CD4-positive, alpha-beta T cell (primary cell): ENCODE measurements at places on chromosomes 2 and 18. TPM values are rescaled to one million over a fixed set of nuclear protein-coding genes. Genes with fewer than 3 reads are reported as not detected.

GRCh38 chr18:28159055-28159454, 17.9 kb downstream of the CDH2 start:
- no peak for DNase-seq

DNA sequence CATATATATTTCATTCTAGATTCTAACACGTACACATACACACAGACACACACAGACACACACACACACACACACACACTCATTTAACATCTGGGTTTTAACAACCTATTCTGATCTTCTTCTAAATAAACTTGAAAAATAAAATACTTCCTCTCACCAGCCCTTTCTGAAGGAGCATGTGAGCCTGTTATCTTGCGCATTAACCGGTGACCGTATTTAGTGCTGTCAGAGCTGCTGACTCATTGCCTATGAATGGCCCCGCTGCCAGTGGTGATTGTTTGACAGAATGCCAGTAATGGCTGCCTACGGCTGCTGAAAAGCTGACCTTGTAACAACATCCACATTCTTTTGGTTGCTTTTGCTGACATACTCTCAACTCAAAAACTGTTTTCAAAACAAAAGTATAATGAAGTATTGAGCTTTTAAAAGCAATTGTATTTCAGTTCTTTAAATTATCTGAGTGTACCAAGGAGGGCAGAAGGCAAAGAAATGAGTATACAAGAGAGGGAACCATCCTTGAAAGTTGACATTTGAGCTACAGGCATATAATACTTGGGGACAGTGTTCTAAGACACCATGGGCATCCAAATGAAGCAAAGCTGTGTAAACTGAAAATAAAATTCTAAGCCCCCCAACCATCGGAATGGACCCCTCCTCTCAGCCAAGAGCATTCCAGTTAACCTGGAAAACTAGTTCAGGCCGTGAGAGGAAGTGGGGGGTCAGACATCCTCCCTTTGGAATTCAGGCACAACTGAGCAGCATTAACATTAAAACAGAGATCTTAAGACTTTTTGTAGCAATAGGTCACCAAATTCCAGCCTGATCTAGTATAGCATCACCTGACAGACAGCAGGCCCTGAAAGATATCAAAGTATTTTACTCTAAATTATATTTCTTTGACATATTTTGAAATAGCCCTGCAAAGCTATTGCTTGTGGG, 50.2 kb upstream of the DTNA start:
- no peak for DNase-seq

DNA sequence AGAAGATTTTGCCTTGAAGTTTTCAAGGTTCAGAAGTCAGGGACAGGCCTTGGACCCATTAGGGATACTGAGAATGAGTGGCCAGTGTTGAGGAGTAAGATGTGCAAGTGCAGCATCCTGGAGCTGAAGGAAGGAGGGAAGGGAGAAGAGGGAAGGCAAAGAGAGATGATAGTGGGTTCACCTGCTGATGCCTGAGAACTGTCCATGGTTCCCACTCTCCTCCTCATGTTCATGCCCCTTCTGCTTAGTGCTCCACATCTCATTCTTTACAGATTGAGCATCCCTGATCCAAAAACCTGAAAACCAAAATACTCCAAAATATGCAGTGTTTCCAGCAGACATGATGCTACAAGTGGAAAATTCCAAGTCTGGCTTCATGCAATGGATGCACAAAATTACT, 137.8 kb downstream of the CCDC102B start:
- DNase-seq: no peak

NAGK gene
- 73.3 TPM for total RNA-seq

DNA sequence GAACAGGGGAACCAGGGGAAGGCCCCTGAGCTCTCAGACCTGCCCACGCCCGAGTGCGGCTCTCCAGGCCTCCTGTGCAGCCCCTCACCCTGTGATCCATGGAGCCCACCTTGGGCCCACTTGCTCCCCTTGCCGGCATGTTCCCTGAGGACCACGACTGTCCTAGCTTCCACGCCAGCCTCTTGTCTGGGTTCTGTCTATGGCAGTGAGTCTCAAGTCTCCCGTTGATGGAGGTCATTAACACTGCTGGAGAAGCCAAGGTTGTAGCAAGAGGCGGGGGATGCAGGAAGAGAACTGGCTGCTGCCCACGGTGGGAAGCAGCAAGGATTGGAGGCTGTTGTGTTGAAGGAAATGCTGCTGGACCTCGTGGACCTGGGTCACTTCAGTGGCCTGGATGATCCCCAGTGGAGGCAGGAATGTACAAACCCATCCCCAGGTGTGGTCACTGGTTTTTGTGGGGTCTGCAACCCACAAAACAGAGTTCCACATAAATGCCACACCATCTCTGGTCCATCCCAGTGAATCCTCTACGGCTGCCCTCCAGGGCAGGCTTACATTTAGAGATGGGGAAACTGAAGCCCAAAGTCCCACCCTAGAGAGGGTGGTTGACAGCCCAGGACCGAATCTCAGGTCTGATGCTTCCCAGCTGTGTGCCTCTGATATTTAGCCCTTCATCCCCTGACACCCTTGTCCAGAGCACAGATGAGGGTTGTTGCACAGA, 150.3 kb downstream of the NDUFA10 start:
- no peak for DNase-seq

SLC5A7 gene
- total RNA-seq: not detected

DNA sequence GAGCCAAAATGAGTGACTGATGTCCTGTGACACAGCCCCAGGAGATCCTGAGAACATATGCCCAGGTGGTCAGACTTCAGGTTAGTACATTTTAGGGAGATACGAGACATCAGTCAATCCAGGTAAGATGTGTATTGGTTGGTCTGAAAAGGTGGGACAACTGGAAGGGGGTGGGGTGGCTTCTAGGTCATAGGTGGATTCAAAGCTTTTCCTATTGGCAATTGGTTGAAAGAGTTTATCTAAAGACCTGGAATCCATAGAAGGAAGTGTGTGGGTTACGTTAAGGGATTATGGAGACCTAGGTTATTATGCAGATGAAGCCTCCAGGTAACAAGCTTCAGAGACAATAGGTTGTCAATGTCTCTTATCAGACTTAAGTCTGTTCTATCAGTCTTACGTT, 136.5 kb downstream of the ZNF532 start:
- no peak for DNase-seq

MAP2 gene
- total RNA-seq: 0.16 TPM

BOLA3 gene
- 12.9 TPM for total RNA-seq

DNA sequence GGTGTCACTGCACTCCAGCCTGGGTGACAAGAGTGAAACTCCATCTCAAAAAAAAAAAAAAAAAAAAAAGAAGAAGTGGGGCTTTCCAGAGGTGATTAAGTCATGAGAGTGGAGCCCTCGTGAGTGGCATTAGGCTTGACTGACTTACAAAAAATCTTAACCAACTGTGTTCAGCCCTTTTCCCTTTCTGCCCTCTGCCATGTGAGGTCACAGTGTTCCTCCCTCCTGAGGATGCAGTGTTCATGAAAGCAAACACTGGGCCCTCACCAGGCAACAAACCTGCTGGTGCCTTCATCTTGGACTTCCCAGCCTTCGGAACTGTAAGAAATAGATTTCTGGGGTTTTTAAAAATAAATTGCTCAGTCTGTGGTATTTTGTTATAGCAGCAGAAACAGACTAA, 37.0 kb upstream of the METTL21A start:
- no peak for DNase-seq

HOXD12 gene
- total RNA-seq: not detected

PXDN gene
- 0.47 TPM for total RNA-seq

GRCh38 chr2:173145454-173145853, 69.8 kb downstream of the MAP3K20 start:
- no peak for DNase-seq

DNA sequence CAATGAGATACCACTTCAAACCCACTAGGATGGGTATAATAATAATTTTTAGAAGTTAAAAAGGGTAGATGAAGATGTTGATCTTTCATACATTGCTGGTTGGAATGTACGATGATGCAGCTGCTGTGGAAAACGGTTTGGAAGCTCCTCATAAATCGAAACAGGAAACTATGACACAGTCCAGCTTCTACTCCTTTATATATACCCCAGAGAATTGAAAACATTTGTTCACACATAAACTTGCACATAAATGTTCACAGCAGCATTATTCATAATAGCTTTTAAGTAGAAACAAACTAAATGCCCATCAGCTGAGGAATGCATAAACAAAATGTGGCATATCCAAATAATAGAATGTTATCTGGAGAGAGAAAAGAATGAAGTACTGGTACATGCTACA, 95.0 kb downstream of the STRADB start:
- no peak for DNase-seq

- no peak for DNase-seq
Observed at GRCh38 chr18:25348386-25349130, 3.4 kb downstream of the ZNF521 start.

CTNNA2 gene
- total RNA-seq: not detected

DNA sequence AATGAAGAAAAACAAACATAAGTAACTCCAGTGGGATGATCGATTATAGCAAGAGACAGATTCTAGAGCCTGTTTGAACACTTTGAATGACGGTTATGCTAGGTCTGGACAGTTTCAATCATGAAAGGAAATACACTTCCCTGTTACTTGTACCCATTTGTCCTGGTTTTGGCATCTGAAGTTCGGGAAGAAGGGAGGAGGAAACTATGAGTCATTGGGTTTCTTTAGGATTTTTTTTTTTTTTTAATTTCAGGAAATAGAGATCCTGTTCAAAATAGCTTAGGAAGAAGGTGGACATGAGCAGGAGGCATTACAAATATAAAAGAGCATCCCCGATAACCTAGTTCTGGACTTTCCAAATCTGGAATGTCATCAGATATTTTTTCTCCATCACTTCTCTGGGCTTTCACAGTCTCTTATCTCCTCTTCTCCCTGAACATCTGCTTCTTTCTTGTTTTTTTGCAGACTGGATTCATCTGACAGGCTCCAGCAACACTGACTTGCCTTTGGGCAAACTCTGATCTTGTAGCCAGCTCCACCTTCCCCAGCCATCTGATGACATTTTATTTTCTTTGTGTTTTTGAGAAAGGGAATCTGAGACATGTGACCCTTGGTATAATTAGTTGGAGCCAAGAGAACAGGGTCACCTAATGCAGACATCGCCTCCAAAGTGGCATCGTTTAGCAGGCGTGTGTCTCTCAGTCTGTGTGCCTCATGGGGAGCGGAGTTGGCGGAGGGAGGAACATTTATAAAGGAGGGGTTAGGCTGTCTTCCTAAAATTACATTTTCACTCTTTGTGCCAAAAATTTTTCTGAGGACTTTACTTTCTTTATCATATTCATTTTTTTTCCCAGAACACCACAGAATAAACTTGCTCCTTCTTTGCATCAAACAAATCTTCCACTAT, 195.3 kb upstream of the EPHA4 start:
- no peak for DNase-seq

- DNase-seq: peak; percentile 34
Observed at GRCh38 chr2:227804975-227805374, 8.7 kb upstream of the CCL20 start.

DNA sequence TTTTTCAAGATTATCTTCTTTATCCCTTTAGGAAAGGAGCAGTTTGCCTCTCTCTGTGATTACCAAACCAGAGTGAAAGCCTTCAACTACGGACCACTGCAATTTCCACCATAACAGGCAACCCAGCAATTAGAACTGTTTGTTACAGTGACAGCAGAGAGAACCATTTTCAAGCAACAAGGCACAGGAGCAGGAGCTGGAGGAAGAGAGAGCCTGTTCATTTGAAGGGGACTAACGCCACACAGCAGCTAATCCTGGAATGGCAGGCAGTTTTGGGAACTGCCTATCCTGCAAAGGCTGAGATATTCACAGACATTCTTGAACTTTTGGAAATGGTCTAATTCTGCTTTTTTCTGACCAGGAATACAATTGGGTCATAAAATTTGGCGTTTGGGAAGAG, 1541.9 kb upstream of the PIK3C3 start:
- DNase-seq: no peak

- DNase-seq: no peak
Observed at GRCh38 chr2:31296641-31297287, 62.8 kb downstream of the EHD3 start.

GRCh38 chr2:128472789-128473174, 154.1 kb upstream of the HS6ST1 start:
- DNase-seq: no peak

- DNase-seq: no peak
Observed at GRCh38 chr2:15989559-15989958, 49.2 kb downstream of the MYCN start.

- DNase-seq: no peak
Observed at GRCh38 chr2:38515155-38516074, 87.3 kb downstream of the HNRNPLL start.

DNA sequence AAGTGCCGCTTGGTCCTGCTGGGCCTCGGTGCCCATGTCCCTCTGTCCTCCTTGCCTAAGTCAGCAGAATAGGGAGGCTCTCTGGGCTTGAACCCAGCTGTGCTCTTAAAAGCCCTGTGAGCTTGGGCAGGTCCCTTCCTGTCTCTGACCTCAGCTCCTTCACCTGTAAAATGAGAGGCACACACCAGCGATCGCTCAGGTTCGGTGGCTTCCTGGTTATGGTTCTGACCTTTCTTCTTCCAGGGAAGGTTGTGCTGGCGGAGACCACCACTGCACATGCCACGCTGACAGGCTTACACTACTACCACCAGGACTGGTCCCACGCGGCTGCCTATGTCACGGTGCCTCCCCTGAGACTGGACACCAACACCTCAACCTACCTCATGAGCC, 36.1 kb upstream of the MAPRE3 start:
- DNase-seq: no peak

GRCh38 chr2:144456680-144457079, 63.2 kb downstream of the ZEB2 start:
- DNase-seq: no peak

DNA sequence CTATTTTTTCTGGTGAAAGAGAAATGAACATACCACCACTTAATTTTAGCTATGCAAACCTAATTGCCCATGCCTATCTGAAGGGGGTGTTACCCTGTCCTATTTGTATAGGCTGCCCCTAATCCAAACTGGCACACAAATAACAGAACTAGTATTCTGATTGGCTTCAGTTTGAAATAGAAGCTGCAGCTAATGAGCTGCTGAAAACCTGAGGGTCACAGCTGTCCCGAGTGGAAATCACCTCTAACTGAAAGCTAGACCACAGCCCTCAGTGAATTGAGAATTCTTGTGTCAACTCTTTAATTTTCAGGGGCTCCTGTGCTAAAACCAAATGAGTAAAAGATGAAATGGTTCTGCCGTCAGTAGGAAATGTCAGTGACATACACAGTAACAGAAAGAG, 28.7 kb downstream of the CCDC141 start:
- DNase-seq: no peak

DNA sequence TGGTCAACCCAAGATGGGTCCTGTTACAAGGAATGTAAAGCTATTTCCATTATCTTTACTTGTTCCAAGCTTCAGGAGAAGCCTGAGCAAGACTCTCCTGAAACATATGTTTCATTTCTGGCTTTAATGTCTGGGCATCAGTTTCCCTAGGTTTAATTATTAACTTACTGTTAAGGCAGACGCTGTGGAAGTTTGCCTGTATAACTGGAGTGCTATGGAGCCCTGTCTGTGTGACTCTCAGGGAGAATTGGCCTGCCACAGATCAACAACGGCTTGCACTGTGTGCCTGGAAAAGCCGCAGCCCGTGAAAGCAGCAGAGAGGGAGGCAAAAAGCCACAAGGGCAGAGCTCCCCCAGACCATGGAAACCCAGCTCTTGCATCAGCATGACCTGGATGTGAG, 22.1 kb upstream of the LONRF2 start:
- no peak for DNase-seq

RSAD2 gene
- 4.6 TPM for total RNA-seq
